Omental fat pad (tissue), 4 donors: ENCODE measurements at places on chromosomes 6 and 20. TPM values are rescaled to one million over a fixed set of nuclear protein-coding genes. Genes with fewer than 3 reads are reported as not detected.

Gene IMPG1
- not detected for total RNA-seq

DNA sequence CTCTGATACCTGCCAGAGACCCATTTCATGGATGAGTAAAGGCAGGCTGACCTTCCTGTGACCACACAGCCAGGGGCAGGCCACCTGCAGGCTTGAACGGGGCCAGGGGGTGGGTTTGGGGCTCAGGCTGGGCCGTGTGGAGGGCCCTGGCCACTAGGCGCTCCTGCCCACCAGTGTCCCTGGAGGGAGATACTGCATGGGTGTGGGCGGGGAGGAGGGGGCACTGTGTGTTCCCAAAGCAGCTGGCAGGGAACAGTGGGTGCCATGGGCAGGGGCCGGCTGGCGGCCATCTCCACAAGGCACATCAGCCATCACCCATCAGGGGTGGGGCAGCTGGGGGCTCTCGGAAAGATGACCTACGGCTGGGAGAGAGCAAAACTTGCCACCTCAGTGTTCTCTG is 15.4 kb downstream of the SRC start:
- no peak for DNase-seq

Gene ZSWIM3
- 2.3 TPM for total RNA-seq

DNA sequence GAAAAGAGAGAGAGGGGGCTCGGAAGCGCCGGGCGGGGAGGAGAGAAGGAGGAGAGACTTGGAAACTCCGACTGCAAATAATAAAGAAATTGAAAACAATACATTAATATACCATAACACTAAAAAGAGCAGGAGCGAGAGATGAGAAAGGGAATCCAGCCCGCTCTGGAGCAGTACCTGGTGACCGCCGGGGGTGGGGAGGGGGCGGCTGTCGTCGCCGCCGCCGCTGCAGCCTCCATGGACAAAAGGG is 338 bp downstream of the E2F3 start:
- DNase-seq: no peak

DNA sequence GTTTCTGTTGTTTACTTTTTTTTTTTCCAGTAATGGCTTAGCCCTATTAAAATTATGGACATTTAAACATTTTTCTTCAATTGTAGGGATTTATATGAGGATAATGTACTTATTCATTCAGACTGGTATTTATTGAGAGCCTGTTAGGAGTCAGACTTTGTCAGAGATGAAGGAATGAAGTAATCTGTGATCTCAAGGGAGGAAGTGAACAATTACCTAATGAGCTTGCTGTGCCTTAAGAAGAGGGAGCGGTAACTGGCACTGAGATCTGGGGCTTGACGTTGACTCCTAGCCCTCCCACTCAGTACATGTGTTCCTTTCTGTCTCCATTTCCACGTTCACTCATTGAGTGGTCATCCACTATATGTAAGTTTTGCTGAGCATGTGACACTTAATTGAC is 12.6 kb downstream of the AFDN start:
- DNase-seq: no peak

Gene GHRH
- not detected for total RNA-seq

Gene ZNF311
- 0.63 TPM for total RNA-seq

Gene SGK2
- total RNA-seq: 15.1 TPM

DNA sequence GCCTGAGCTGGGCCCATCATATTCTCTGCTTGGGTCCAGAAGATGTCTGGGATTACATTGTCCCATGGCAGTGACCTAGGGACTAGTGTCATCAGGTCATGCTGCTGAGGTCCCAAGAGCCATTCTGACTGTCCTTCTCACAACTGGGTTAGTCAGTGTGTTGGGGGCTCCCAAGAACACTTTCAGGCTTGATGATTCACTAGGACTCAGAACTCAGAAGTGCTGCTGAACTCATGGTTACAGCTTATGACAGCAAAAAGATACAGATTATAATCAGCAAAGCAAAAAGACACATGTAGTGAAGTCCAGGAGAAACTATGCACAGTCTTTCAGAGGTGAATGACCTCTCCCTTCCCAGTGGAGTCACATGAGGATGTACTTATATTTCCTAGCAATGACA is 107.8 kb downstream of the SYNE1 start:
- DNase-seq: no peak

Gene MAK
- 0.95 TPM for total RNA-seq

DNA sequence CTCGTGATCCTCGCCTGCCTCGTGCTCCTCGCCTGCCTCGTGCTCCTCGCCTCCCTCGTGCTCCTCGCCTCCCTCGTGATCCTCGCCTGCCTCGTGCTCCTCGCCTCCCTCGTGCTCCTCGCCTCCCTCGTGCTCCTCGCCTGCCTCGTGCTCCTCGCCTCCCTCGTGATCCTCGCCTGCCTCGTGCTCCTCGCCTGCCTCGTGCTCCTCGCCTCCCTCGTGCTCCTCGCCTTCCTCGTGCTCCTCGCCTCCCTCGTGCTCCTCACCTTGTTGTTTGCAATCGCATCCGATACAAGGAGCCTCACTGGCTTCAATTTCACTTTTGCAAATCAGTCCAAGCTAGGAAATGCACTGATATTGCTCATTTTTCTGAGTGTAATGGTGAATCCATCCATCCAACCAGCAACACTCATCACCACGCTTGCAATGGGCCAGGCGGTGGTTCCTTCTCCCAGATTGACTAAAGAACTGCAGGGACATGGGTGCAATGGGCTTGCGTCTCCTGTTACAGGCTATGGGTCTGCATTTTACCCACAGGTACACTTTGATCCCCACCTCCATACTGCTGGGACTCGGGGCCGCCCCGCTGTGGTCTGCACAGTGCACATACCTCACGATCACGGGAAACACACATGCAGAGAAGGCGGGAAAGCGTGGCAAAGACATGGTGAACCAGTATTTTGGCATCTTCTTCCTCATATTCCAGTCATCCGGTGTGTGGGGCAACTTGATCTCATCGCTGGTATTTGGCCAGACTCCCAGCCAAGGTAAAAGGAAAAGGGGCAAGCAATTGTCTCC is 4.6 kb downstream of the UNC93A start:
- DNase-seq: no peak

Gene PROKR2
- not detected for total RNA-seq
